ENCODE measurements at places on chromosomes 5 and 9. TPM values are rescaled to one million over a fixed set of nuclear protein-coding genes. Genes with fewer than 3 reads are reported as not detected.

The ACSL6 gene
- 22.7 TPM for total RNA-seq

GRCh38 chr9:32707326-32707725, 71.9 kb upstream of the TAF1L start:
- no peak for DNase-seq

DNA sequence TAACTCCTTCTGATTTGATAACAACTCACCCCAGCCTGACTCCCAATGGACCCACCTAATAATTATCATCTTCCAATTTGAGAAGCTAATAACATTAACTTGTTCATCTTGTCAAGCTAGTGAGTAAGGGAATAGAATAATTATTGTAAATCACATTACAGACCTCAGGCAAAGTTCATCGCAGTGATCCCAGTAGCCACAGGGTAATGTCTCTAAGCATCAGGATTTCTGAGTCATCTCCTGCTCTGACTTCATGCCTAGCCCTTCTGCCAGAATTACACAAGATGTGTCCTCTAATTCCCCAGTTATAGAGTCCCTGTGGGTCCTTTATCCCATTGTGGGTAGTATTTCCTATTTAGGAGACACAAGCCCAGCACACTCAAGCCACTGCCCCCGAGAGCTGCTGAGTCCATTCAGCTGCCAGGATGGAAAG, 365.7 kb downstream of the DEPDC1B start:
- DNase-seq: no peak

DNA sequence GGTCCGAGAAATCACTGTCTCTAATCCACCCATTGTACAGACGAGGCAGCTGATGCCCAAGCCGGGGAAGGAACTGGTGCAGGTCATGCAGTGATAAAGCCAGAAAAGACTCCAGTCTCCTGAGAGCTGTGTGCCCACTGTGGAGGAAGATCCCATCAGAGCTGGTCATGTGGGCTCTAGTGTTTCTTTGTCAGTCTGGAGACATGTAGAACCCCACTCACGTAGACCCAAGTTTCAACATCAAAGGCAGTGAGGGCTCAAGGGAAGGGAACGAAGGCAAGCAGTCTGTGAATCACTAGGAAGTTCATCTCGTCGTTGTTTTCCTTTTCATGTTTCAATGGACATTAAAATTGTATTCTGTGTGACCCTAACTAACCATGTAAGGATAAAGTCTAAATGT, 14.6 kb upstream of the GLIPR2 start:
- no peak for DNase-seq
